ENCODE measurements at places on chromosomes 4 and X.

DNA sequence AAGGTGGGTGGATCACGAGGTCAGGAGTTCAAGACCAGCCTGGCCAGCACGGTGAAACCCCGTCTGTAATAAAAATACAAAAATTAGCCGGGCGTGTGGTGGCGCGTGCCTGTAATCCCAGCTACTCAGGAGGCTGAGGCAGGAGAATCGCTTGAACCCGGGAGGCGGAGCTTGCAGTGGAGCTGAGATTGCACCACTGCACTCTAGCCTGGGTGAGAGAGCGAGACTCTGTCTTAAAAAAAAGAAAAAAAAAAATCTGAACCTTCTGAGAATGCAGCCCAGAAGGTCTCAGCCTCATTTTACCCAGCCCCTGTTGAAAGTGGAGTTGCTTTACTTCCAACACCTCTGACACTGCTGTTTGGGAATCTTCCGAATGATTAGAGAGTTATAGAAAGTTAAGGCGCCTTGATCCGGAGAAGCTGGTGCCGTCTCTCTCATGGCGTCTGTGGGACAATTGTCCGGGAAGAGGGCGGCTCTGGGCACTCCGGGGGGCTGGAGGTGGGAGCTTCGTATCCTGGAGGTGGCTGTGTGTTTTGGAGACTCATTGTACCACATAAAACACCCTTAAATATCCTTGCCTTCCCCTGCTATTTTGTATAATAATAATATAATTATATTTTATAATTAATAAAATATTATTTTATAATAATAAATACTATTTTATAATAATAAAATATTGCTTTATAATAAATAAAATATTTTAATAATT, 92.7 kb upstream of the PPP2R3B start:
- DNase-seq = no peak

DNA sequence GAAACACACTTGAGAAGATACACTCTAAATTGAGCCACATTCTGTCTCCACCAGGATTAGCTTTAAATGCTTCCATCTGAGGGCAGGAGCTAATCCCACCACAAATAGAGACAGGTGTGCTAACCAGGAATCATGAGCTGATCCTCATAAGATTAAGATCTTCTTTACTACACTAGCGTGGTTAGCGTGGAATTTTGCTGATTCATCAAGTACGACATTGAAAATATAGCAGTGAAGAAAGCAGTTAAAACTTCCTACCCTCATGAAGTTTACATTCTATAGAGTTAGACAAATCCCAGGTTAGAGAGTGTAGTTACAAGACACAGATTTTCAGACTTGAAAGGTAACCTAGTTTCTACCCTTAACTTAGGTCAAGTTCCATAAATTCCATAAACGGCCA, 5.3 kb upstream of the APELA start:
- no peak for DNase-seq

GRCh38 chrX:40145001-40145922, 47.5 kb upstream of the BCOR start:
- no peak for DNase-seq

GRCh38 chr4:15451181-15451865, 18.4 kb upstream of the CC2D2A start:
- DNase-seq = no peak

DNA sequence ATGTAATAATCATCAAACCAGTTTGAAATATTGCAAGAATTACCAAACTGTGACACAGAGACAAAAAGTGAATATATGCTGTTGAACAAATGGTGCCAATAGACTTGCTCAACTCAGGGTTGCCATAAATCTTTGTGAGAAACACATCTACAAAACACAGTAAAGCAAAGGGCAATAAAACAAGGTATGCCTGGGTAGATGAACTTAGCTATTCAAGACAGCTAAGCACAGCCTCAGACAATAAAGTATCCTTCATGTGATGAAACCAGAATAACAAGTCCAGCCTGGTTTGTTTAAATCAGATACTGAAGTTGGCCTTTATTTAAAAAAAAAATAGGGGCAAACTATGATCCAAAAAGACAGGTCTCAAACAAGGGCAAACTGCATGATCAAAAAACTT, 19.2 kb downstream of the LAMTOR3 start:
- no peak for DNase-seq

GRCh38 chrX:103864149-103864548, 32.1 kb upstream of the RAB9B start:
- no peak for DNase-seq

- no peak for DNase-seq
Measured at GRCh38 chr4:21742326-21742725, 206.2 kb downstream of the KCNIP4 start.

- DNase-seq = no peak
Measured at GRCh38 chr4:124810827-124811226, 98.3 kb upstream of the ANKRD50 start.

DNA sequence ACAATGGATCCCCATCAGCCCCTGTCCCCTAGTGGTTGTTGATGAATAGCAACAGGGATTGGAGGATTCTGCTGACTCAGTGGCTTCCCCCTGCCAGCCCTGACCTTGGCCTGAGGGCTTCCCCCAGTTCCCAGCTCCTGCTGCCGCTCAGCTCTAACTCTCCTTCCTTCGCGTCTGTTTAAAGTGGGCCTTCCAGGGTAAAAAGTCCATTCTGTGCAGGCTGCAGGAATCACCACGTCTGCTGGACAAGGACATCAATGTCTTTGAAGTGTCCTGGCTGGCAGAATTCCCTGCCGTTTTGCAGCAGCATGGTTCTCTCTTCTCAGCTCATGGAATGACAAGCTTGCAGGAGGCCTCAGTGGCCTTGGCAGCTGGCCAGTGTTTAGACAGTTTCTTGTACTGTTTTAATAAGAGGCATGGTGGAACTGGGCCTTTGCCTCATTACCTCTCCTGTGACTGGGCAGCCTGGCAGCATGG, 152.5 kb upstream of the STX18 start:
- no peak for DNase-seq
